ENCODE measurements at places on chromosomes 1 and 21.
A peak's percentile ranks its signal among the peaks of the same experiment; 100 is the strongest.

- no peak for ATAC-seq
These were observed 2.2 kb downstream of the MMEL1 start for GRCh38 chr1:2630498-2631135.

- no peak for ATAC-seq
These were observed 49.8 kb downstream of the KCNT2 start for GRCh38 chr1:196558411-196558810.

GRCh38 chr1:170085091-170085490, 10.6 kb upstream of the KIFAP3 start:
- no peak for ATAC-seq

- no peak for ATAC-seq
These were observed at the start of gene MCM3AP for GRCh38 chr21:46285206-46285661. Gene MCM3AP, minus strand, starts transcription at chr21:46285611. Its CDS starts 325 bp downstream, at chr21:46285286.

- ATAC-seq = no peak
These were observed 142.6 kb downstream of the PSMG1 start for GRCh38 chr21:39040494-39041110.

GRCh38 chr1:57672346-57673140, 248.7 kb upstream of the DAB1 start:
- ATAC-seq = no peak

DNA sequence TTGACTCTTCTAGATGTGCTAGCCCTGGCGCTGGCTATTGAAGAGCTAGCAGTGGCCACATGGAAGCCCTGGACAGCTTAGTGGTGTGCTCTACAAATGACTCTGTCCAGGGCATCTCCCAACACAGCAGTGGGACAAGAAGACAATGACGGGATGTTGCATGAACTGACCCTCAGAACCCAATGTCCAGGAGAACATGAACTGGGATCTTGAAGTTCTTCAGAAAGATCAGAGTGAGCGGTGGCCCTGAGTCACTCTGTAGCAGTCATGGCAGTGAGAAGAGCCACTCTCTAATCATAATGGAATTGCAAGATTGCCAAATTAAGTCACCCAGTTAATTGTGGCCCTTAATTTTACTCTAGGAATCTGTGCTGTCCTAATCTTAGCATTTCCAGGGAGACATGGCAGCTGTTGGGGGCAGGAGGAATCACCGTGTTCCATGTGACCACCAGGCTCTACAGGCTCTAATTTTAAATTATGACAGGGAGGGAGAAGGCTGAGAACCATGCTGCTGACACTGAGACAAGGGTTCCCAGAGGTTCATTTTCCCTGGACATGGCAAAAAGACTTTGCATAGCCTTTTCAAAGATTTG, 10.2 kb upstream of the OBSCN start:
- ATAC-seq = no peak

GRCh38 chr21:45534636-45535331, 7.5 kb downstream of the SLC19A1 start:
- no peak for ATAC-seq

GRCh38 chr21:41620541-41620940, 112.6 kb upstream of the TMPRSS2 start:
- ATAC-seq = no peak

GRCh38 chr1:246364415-246364941, 142.6 kb downstream of the SMYD3 start:
- ATAC-seq = no peak

DNA sequence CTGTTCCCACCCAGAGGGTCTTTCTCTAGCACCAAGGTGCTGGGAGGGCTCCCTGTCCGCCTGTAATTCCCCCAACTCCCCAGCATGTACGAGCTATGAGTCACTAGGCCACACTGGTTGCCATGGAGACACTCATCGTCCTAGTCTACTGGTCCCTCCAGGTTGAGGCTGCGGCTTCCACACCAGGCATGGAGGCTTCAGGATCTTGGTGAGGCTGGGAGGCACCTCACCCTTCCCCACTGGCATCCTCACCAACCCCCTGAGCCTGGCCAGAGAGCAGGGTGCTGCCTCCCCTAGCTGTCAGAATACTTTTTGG, 75.6 kb upstream of the KAZN start:
- ATAC-seq = no peak

- no peak for ATAC-seq
These were observed 18.7 kb downstream of the MMEL1 start for GRCh38 chr1:2614145-2614544.

DNA sequence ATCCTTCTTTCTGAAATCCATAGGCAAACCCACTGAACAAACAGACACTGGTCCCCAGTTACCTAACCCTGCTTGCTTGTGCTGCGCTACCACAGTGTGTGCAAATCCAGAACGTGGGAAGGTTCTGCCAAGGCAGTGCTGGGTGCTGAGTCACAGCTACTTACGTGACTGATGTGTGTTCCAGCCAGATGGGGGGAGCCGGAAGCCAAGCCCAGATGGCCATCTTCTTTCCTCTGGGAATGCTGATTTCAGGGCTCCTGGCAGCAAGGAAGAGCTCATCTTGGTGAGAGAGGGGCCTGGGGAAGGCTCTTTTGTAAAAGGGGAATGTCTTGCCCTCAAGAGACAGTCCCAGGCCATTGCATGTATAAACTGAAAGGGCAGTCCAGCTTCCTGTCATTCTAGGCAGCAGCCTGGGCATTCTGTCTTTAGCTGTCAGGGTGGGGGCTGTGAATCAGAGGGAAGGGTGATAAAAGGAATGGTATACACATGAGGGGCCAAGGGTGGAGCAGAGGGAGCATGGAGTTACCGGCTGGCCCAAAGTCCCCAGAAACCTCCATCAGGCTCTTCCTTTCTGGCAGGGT, 54.1 kb downstream of the CD46 start:
- ATAC-seq = no peak

DNA sequence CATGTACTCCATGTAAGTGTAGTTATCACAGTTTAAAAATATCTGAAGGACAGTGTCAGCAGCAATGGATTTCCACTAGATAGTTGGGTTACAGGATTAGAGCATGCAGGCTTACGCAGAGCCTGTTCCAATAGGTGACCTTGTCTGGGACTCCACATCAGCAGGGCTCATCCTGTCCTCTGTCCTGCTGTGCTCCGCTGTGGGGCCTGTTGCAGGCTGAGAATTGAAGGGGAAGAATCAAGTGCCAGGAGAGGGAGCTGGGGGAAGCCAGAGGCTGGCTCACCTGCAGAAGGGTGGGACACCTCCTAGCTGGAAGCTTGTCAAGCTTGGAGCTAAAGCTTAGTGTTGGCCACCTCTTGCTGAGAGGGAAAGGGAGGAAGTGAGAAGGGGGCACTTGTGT, 62.8 kb downstream of the XCL2 start:
- peak; percentile 12 for ATAC-seq

GRCh38 chr1:51000160-51000559, 30.1 kb downstream of the CDKN2C start:
- ATAC-seq = peak; percentile 16

DNA sequence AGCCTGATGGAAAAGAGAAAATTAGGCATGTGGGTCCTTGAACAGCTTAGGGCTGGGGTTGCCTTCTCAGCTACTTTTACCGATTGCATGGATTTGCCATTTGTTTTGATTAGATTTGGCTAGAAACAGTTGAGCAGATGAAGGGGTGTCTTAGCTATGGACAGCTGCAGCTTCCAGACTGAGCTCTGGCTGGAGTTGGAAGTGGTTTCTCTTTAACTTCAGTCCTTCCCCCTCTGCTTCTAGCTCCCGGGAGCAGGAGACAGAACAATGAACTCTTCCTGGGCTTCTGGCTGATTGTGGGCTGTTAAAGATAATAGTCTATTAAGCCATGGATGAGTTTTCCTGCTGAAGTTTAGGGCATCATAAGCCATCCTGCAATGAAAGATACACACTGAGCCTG, 50.7 kb downstream of the UBE2T start:
- no peak for ATAC-seq

DNA sequence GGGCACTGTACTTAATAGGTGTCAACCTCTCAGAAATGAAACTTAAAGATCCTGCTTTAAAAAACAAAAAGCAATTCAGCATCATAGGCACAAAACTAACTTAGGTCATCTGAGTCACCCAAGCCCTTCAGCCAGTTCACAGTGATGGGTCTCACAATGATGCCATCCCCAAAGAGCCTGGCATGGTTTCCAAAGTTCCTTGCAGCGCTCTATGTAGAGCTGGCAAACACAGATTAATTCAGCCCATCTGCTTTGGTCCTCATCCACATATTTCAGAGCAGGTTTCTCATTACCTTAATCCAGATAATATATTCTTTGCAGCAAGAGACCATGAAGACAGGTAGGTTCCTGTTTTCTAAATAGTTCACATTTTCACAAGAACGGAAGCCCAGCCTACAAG, 14.6 kb upstream of the PLA2G2C start:
- no peak for ATAC-seq

DNA sequence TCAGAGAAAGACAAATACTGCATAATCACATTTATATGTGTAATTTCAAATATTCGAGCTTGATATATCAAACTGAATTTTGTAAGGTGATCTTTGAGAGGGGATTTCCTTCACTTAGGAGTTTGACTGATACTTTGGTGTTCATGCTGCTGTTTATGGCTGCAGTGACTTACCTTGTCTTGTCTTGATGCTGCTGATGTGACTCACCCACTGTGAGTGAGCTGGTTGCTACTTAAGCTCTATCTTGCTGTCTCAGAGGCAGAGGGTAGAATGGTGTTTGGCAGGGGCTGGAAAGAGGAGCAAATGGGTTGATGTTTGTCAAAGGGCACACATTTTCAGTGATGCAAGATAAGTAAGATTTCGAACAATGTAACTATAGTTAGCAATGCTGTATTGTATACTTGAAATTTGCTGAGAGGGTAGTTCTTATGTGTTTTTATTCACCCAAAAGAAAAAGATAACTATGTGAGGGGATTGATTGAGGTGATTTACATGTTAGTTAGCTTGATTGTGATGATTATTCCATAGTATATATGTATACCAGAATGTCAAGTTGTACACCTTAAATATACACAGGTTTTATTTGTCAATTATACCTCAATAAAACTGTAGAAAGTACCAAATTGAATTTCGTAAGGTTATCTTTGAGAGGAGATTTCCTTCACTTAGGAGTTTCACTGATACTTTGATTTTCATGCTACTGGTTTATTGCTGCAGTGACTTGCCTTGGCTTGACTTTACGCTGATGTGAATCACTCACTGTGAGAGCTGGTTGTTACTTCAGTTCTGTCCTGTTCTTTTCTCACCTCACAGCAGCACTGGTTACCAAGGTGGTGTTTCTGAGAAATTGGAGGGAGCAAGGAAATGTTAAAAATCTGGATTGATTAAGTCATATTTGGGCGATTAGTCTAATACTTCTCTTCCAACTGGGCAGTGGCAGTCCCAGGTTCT, 94.5 kb upstream of the SLC5A9 start:
- ATAC-seq = no peak

DNA sequence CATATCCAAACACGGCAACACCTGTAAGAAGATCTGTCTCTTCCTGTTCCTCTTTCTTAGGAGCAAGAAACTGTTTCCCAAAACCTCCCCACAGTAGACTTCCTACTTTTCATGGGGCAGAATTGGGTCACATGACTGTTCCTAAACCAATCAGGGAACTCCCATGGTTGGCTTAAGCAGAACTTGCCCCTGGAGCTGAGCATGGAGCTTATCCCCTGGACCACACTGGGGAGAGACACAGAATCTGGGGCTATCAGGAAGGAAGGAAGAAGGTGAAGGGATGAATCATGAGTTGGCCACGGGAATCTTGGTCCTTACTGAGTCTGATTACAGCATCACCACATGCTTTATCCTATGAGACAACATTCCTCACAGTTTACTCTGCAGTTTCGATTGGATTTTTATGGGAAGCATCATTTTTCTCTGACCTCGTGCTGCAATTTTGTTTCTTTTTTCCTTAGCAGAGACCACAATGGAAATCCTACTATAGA, 81.8 kb downstream of the CDC7 start:
- no peak for ATAC-seq

DNA sequence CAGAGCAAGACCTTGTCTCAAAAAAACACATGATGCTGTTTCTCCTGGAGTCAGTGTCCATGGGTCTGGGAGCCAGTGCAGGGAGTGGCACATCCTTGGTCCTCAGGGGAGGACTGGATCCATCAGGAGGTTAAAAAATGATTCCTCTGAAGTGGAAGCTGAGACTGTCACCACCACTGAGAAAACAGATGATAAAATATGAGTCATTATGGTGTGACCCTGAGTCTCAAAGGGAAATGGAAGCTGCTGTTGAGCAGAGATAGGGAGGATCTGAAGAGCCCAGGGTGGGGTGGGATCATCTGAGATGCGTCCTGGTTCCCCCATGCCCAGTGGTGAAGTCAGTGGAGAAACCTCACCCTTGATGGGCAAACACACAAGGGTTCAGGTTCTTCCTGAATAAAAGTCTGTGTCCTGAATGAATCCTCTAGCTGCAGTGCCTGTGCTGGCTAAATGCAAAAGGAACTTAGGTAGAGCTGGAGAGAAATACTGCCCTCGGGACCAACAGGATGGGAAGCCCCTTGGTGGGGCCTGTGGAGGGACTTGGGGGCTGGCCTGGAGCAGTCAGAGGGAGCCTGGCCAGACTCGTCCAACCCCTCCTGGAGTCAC, 61.6 kb upstream of the TENT5B start:
- peak; percentile 50 for ATAC-seq

- ATAC-seq = peak; percentile 47
These were observed 884 bp downstream of the H3-3A start for GRCh38 chr1:226063224-226063976.

GRCh38 chr1:170162459-170163246, 16.9 kb downstream of the NTMT2 start:
- no peak for ATAC-seq

DNA sequence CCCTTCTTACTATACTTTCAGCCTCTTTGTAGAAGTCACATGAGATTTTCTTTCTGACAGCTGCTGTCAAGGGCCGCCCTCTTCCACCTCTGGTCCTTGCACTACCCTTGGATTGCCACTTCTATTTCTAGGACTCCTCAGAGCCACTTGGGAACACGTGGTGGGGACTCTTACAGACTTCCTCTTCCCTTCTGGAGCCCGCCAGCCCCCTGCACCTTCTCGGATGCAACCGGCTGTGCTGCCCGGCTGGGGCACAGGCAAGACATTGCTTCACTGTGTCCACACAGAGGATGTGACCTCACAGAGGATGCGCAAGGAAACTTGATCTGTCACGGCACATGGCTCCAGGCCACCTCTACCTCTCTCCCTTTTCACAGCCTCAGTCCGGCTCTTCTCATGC, 2.4 kb upstream of the IKBKE start:
- ATAC-seq = no peak

GRCh38 chr1:203153989-203154821, 21.4 kb downstream of the MYBPH start:
- ATAC-seq = no peak

DNA sequence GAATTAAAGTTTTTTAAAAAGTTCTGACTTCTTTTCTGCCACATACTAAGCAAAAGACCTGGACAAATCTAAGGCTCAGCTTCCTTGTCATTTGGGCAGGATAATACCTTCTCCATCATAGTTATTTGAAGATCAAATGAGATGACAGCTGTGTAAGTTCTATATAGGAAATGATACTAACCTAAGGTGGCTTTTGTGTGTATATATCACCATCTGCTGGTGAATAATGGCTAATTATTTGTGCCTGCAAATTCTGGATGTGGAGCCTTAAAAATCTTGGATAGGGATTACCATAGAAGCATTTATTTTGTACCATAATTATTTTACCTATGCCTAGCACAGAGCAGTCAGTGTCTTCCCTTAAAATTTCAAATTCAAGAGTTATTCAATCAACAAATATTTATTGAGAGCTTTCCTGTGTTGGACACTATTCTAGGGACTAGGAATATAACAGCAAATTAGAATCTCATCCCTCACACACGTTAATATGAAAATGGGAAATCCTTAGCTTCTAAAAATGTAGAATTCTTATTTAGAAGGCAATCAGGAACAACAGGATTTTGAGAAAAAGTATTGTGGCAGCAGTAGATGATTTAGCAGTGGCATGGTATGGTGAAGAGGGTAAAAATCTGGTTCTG, 89.8 kb downstream of the TMEM200B start:
- ATAC-seq = no peak

Data from stimulated activated memory B cell treated with anti-CD40 and anti-IgM and Interleukin-4, amounts not matched to agents 10 μg/mL and 1 μg/mL and 100 μg/mL, for 72 hours (primary cell).